ENCODE measurements at places on chromosomes 4 and X.

GRCh38 chr4:173168396-173169177, at the start of gene GALNT7:
Gene GALNT7, plus strand, starts transcription at chr4:173168811. Its CDS starts 25 bp downstream, at chr4:173168836.
- no peak for DNase-seq

DNA sequence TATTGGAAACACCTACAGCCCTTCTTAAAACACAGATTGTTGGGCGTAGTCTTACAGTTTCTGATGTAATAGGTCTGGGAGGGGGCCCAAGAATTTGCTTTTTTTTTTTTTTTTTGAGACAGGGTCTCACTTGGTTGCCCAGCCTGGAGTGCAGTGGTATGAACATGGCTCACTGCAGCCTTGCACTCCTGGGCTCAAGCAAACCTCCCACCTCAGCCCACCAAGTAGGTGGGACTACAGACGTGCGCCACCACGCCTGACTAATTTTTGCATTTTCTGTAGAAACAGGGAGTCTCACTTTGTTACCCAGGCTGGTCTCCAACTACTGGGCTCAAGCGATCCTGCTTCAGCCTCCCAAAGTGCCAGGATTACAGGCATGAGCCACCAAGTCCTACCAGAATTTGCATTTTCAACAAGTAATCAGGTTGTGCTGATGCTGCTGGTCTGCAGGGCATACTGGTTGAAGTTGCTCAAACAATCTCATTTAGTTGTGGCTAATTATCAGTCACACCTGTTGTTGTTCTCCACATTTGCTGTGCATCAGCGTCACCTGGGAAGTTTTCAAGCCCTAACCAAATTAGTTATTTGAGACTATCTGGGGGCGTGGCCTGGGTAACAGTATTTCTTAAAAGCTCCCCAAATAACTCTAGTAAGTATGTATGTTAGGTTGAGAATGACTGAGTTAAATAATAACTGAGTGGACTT, 14.0 kb downstream of the TMEM154 start:
- no peak for DNase-seq

GRCh38 chrX:51641421-51642021, 22.8 kb upstream of the CENPVL3 start:
- DNase-seq = peak; percentile 18

- no peak for DNase-seq
These were observed 18.6 kb downstream of the MAP3K15 start for GRCh38 chrX:19496711-19497110.

- no peak for DNase-seq
These were observed 53.0 kb upstream of the GABRA2 start for GRCh38 chr4:46442963-46443362.

- DNase-seq = no peak
These were observed 118.1 kb downstream of the ENPP6 start for GRCh38 chr4:184099535-184099966.
